Endothelial cell of umbilical vein (primary cell): ENCODE measurements at places on chromosomes 3 and 15.

GRCh38 chr15:58235961-58236360, 97.8 kb downstream of the AQP9 start:
- no peak for DNase-seq

GRCh38 chr3:15063238-15063637, 1.9 kb downstream of the MRPS25 start:
- DNase-seq = no peak

- peak; percentile 10 for DNase-seq
Measured at GRCh38 chr15:73822998-73823397, 50.4 kb upstream of the TBC1D21 start.

DNA sequence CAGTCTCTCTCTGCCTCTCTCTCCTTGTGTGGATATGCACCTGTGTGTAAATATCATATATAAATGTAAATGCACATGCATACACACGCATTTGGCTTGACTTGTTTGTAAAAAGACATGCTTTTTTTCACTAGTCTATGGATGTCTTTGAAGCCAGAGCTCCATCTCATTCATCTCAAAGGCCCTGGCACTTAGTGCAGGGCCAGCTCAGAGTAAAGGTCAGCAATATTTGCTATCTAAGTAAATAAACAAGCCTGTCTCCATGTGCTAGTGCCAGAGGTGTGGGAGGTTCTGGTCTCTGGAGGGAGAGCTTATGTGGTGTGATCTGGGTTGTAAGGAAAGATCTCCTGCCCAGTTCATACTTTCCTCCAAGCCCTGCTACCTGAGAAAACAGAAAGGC, 5.6 kb downstream of the CLSTN2 start:
- DNase-seq = no peak

DNA sequence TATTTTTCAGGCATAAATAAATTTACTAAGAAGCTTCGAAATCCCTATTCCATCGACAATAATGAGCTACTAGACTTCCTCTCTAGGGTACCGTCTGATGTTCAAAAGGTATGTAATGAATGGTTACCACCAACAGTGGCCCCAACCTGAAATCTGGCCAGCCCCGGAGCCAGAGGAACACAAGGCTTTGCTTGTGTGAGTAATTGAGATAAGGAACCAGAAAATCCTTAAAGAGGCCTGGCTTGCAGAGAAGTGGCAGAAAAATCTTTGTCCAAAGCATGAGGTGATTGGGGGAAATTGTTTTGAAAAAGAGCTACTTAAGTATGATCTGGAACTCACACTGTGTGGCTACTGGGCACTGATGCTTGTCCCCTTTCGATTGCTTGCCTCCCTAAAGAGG, 245.3 kb downstream of the MCTP2 start:
- DNase-seq = no peak

GRCh38 chr15:45093622-45094357, 20.2 kb downstream of the DUOX2 start:
- DNase-seq = no peak

GRCh38 chr15:89090791-89091626, 2.8 kb downstream of the ABHD2 start:
- DNase-seq = peak; percentile 85

DNA sequence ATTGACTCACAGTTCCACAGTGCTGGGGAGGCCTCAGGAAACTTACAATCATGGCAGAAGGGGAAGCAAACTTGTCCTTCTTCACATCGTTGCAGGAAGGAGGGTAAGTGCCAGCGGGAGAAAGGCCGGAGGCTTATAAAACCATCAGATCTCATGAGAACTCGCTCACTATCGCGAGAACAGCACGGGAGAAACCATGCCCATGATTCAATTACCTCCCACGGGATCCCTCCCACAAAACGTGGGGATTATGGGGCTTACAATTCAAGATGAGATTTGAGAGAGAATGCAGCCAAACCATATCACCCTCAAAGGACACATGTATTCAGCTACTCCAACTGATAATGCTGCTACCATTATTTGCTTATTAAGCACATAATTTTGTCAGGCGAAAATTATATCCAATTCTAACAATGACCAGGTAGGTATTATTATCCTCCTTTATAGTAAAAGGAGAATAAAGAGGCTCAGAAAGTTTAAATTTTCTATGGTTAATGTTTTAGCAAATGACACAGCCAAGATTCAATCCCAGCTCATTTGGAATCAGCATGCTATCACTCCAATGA, 327.2 kb upstream of the CDIN1 start:
- no peak for DNase-seq
